ENCODE measurements at places on chromosomes 7 and 10. TPM values are rescaled to one million over a fixed set of nuclear protein-coding genes. Genes with fewer than 3 reads are reported as not detected.
A peak's percentile ranks its signal among the peaks of the same experiment; 100 is the strongest.

HECW1 gene
- 0.52 TPM for total RNA-seq

VAX1 gene
- total RNA-seq: not detected

GPR158 gene
- total RNA-seq: not detected

BLNK gene
- 0.35 TPM for total RNA-seq

DNA sequence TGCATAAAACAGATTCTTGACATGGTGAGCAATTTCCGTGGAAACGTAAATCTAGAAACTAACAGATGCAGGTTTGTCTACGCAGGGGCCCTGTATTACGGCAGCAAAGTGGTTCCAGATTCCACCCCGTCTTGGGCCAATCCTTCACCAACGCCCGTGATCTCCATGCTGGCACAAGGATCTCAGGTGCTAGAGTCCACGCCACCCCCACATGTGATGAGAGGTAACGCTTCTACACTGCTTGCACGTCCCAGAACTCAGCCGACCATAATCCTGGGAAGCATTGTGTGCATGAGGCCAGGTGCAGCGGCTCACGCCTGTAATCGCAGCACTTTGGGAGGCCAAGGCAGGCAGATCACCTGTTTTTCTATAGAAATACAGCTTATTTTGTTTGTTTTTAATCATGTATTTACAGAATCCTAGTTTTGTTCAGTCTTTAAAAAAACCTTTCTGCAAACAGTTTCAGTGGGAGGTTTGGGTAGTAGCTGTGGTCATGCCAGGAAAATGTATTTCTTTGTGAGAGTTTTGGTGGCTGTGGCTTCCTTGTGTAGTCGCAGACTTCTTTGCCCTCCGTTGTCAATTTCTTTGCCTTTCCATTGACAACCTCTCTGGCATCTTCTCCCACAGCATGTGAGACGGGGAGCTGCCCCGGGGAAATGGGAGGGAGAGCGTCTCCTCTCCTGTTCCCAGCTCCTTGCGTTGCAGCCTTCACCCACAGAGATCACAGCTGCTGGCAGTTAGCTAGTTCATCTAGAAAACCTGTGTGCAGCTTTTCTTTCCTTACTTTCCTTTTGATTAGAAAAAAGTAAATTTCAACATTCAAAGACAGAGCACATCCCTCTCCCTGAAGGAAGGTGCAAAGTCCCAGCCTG, 35.7 kb downstream of the ITIH2 start:
- DNase-seq: no peak

DNA sequence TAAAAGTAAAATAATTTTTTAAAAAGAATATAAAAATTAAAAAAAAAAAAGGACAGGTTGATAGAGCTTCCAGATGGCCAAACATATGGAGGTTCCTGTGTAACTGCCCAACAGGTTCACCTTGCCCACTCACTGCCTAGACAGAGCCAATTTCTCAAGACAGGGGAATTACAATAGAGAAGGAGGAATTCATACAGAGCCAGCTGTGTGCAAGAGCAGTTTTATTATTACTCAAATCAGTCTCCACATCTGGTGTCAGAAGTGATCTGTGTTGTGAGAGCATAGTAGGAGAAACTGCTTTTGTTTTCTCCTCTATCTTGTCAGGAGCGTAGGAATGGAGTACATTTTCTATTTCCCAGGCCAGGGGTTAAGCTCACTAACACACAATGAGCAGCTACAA, 31.0 kb downstream of the C7orf33 start:
- DNase-seq: no peak

IDI2 gene
- not detected for total RNA-seq

GRCh38 chr10:5882961-5883360, 6.7 kb downstream of the ANKRD16 start:
- no peak for DNase-seq

GRCh38 chr7:33998476-33998875, 93.1 kb downstream of the BMPER start:
- no peak for DNase-seq

DNA sequence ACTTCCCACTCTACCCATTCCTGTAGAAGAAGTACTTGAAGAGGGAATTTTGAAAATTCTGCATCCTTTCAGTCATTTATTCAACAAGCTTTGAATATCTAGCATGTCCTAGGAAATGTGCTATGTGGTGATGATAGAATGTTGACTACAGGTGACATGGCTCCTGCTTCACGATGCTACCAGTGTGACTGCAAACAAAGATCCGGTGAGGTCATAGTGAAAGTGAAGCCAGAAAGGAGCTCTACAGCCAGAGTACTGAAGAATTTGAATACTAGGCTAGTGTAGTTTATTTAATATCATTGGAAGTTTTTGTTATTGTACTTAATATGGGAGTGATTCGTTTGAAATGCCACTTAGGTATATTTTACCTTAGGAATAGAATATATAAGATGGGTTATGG, 348.1 kb downstream of the TFEC start:
- DNase-seq: no peak

PAX4 gene
- total RNA-seq: not detected

DNA sequence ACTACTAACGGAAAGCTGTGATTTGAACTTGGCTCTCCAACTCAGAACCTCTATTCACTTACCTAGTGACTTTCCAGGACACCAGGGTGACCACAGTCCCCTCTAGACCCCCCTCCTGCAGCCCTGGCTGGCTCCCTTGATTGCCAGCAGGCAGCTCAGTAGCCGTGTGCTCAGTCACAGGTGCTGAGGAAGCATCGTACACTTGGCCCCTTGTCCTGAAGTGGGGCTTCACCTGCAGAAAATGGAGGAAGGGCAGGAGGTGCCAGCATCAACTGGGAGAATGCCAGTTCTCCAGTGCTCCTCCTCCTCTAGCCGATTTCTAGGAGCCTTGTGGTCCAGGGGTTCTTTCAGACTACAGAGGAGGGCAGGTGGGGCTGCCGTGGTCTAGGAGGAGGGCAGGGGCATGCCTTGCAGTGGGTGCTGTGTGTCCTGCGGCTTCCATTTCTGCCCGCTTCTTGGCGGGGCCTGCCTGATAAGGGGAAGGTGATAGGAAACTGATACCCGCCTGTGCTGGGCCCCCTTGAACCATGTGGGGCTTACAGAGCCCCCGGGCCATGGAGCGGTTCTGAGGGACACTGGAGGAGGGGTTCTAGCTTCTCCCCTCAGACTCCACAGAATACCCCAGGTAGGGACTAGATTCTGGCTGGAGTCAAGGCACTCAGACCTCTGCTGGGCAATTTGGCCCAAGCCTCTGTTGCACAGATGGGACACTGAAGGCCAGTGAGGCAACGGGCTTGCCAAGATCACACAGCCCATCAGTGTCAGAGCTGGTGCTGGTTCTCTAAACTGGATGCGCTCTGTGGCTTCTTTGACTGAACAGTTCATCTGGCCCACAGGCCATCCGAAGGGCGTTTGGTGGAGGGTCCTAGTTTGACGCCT, 14.0 kb downstream of the FAM241B start:
- no peak for DNase-seq

- no peak for DNase-seq
These were observed 25.7 kb downstream of the SNX8 start for GRCh38 chr7:2288503-2288902.

GRCh38 chr7:42233695-42234331, 3.2 kb downstream of the GLI3 start:
- DNase-seq: no peak

DNA sequence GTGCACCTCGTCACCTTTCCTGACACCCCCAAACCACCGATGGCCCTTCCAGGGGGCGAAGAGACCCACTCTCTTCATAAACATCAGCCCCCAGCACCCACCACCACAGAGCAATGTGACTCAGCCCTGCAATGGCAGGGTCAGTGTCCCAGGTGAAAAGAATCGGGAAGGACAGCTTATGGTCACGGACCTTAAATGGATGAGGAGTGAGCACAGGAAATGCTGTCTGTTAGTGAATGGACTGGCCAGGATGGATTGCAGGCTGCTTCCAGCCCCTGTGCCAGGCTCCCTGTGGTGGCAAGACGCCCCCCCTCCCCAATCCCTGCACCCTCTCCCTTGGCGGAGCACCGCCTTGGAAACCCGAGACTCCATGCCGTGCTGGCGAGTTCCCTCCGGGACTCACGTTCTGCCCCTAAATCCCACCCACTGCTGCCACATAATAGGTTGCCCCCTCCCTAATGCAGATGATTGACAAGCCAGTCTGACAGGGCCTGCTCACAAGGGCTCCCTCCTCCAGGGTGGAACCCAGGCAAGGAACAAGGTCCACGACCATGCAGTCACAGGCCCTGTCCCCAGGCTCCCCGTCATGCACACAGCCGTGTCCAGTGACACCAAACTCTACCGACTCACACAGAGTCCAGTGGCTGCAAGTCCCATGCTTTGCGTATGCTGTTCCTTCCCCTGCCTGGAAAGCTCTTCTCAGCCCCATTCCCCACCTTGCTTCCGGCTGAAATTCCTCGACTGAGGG, 7.3 kb downstream of the ASB13 start:
- DNase-seq: no peak

DNA sequence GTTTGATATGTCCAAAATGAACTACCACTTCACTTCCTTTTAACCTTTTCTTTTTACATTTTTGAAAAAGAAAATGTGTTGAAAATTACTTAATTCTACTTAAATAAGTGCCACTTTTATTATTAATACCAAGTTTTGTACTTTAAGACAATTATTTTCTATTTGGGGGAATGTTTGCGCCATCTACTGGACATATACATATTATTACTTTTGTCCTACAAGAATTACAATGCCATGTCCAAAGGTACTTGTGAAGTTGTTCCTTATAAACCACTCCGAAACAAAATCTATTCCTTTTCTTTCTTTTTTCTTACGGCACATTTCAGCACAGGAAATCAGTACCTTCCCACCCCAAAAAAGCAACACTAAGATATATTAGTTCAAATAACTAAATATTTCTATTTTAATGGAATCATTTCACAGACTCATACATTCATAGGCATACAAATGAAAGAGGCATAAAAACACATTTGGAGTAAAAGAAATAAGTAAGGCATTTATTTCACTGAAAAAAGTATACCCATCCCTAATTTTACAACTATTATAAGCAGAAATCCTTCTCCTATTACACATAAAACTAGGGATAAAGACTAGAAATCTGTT, 169.9 kb downstream of the RNF133 start:
- no peak for DNase-seq

DNA sequence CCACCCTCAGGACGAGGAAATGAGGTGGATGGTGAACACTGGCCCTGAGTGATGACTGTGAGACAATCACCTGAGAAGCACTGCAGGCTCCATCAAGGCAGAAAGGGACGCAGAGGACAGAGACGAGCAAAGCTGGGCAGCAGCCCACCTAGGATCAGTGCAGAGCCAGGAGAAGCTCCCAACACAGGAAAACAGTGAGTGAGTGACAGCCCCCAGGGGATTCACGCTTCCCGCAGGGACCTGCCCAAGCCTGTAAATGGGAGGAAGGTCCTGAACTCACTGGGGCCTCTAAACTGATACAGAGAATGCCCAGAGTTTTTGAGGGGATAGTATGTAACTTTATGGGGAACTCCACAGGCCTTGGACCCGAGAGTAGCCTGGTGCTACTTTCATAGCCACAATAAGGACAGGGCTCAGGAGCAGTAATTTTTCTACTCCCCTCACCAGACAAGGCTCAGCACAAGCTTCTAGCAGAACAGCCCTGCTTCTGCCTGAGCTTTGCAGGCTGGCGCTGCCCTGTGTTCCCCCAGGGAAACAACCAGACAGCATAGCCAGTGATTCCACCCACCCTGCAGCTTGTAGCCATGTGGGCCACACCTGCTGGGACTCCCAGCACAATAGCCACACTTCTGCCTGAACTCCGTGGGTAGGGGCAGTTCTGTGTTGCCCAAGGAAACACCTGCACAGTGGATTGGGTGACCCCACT, 708.4 kb downstream of the POM121L12 start:
- no peak for DNase-seq

SLC29A3 gene
- 4.8 TPM for total RNA-seq

DNA sequence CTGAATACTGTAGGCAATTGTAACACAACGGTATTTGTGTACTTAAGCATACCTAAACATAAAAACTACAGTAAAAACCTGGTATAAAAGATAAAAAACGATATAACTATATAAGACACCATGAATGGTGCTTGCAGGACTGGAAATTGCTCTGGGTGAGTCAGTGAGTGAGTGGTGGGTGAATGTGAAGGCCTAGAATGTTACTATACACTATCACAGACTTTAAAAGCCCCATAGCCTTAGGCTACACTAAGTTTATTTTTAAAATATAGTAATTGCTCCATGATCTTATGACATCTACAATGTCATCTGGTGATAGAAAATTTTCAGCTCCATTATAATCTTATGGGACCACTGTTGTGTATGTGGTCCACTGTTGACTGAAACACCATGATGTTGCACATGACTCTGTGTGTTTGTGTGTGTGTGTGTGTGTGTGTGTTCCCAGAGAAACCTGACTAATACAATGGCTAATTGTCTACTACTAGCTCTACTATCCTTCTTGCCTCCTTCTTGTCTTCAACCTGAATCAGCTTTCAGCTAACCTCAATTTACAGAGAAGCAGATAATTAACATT, 27.6 kb upstream of the PRPF18 start:
- DNase-seq: no peak

GRCh38 chr7:44378744-44379143, 53.4 kb upstream of the CAMK2B start:
- DNase-seq: no peak

DNA sequence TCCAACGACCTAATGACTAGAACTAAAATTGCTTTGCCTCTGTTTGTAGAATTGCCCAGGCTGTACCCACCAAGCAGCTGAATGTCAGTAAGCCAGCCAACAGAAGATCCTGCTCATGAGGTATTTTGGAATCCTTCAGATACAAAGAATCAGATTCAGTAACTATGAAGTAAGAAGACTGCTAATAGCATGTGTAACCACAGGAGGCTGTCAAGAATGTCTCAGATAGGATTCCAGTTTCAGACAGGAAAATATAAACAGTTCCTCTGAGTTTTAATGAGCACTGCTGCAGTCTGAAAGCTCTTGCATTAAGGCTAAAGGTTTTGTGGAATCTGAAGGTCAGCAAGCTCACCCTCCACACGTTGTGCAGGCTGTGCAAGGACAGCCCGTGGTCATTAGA, 112.6 kb upstream of the ADAM12 start:
- DNase-seq: no peak

- DNase-seq: peak; percentile 21
These were observed 752 bp downstream of the KLF14 start for GRCh38 chr7:130732980-130733930.

ASIC3 gene
- 5.9 TPM for total RNA-seq

GRCh38 chr7:15291699-15292098, 270.1 kb downstream of the AGMO start:
- DNase-seq: no peak

NDUFB8 gene
- 183 TPM for total RNA-seq

KLHDC10 gene
- total RNA-seq: 16.8 TPM

GRCh38 chr7:151903249-151904032, 26.5 kb upstream of the PRKAG2 start:
- no peak for DNase-seq

OR2A42 gene
- total RNA-seq: 0.30 TPM

- no peak for DNase-seq
These were observed 286.3 kb upstream of the CDC14C start for GRCh38 chr7:48638041-48638440.

DNA sequence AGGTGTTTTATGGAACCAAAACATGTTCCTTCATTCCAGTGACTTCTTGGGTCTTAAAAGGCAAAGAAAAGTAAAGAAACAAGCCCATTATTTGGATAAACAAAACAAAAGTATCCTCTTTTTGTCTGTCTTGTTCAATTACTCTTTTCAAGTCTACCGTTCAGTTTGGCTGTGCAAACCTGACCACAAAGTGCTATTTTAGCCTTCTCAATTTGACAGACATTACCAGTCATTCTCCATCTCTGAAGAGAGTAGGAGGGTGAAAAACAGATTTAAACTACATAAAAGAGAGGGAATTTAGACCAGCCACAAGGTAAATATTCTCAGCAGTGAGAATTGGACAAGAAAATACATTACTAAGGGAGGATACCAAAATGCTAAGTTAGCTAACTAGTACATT, 145.2 kb downstream of the GRM3 start:
- DNase-seq: no peak
